Stimulated activated naive B cell treated with anti-CD40 and anti-IgM and Interleukin-4, amounts not matched to agents 10 μg/mL and 1 μg/mL and 100 μg/mL, for 72 hours (primary cell): ENCODE measurements at places on chromosomes 1 and 21.

GRCh38 chr1:228099331-228099732 is 3.8 kb downstream of the C1orf35 start:
- DNase-seq: no peak

- DNase-seq: no peak
These were observed 14.7 kb upstream of the CSF1 start for GRCh38 chr1:109895720-109896504.

- no peak for DNase-seq
These were observed 34.5 kb downstream of the SLC45A1 start for GRCh38 chr1:8352471-8352845.

DNA sequence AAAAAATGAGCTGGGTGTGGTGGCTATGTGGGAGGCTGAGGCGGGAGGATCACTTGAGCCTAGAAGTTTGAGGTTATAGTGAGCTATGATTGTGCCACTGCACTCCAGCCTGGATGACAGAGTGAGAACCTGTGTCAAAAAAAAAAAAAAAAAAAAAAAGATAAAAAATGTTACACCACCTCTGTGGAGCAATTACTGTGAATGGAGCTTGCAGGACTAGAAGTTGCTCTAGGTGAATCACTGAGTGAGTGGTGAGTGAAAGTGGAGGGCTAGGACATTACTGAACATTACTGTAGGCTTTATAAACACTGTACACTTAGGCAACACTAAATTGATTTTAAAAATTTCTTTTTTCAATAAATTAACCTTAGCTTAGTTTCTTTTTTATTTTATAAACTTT is 21.9 kb downstream of the TLCD4 start:
- DNase-seq: no peak

DNA sequence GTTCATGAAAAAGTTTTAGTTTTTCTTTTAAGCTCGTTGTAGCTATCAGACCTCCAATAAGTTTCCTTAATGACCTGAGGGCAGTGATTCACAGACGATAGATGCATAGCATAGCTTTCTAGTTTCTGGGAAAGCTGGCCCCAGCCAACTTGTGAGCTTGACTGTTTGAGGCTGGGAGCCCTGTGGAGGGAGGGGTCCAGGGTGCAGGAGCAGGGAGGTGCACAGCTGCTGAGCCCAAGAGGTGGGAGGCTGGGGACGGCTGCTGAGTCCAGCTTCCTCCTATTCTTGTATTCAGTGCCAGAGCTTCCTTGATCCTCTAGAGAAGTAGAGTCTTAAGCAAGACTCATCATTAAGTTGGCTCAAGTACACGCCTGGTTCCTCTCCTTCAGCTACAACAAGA is 11.0 kb upstream of the AVPR1B start:
- no peak for DNase-seq

GRCh38 chr1:10682449-10683309 is 113.8 kb downstream of the CASZ1 start:
- DNase-seq: no peak

- no peak for DNase-seq
These were observed 5.7 kb downstream of the WNT4 start for GRCh38 chr1:22137004-22137720.

DNA sequence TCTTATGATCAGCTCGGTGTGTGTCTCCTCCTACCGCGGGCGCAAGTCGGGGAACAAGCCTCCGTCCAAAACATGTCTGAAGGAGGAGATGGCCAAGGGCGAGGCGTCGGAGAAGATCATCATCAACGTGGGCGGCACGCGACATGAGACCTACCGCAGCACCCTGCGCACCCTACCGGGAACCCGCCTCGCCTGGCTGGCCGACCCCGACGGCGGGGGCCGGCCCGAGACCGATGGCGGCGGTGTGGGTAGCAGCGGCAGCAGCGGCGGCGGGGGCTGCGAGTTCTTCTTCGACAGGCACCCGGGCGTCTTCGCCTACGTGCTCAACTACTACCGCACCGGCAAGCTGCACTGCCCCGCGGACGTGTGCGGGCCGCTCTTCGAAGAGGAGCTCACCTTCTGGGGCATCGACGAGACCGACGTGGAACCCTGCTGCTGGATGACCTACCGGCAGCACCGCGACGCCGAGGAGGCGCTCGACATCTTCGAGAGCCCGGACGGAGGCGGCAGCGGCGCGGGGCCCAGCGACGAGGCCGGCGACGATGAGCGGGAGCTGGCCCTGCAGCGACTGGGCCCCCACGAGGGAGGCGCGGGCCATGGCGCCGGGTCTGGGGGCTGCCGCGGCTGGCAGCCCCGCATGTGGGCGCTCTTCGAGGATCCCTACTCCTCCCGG is 1.5 kb downstream of the KCNC4 start:
- peak; percentile 21 for DNase-seq

DNA sequence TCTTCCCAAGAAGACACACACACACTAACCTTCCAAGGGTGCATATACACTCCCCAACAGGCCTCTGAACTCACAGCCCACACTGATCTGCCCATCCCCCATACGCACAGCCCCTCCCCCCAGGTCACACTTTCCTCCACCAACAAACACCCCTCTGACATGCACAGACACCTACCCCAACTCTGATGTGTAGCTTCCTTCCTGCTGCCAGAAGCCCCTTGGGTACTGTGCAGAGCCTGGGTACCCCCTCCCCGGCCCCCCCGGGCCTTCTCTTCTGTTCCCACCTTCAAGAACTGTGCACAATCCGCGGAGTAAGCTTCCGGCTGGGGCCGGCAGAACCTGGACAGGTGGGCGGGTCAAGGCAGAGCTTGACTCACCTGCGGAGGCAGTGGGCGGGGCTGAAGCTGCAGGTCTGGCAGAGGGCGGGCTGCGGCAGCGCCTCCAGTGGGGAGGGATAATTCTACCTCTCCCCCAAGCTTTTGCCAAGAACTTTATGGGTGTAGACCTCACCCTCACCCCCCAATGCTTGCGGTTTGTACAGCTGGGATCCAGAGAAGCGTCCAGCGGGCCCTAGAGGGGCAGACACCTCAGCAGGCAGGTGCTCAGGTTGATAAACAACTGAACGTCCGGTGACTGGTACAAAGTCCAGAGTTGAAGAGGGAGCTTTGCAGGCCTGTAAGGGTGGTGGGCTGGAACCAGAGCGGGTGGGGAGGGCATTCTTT is at the start of gene C1orf210:
Gene C1orf210 (minus strand): TSS at position 313 of the 722 bp plus-strand sequence. CDS start 2,311 bp downstream, outside the sequence.
- DNase-seq: no peak
